T-helper 2 cell (primary cell): ENCODE measurements at places on chromosomes 1 and 21.

DNA sequence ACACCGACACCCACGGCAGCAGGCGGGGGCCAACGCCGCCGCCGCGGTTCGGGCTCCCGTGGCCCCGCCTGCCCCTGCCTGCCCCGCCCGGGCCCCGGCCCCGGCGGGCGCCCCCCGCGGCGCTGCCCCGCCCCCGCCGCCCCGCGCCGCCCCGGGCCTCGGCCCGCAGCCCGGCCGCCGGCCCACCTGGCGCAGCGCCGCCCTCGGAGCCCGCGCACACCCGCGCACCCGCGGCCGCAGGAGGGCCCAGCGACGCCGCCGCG is at the start of gene WNT3A:
Gene WNT3A (plus strand): TSS at position 213 of the 263 bp plus-strand sequence. CDS start 131 bp downstream, outside the sequence.
- DNase-seq = no peak

- DNase-seq = no peak
These were observed 49.6 kb upstream of the HOOK1 start for GRCh38 chr1:59765011-59765730.

- no peak for DNase-seq
These were observed 2.5 kb downstream of the ABCA4 start for GRCh38 chr1:94118471-94118870.

DNA sequence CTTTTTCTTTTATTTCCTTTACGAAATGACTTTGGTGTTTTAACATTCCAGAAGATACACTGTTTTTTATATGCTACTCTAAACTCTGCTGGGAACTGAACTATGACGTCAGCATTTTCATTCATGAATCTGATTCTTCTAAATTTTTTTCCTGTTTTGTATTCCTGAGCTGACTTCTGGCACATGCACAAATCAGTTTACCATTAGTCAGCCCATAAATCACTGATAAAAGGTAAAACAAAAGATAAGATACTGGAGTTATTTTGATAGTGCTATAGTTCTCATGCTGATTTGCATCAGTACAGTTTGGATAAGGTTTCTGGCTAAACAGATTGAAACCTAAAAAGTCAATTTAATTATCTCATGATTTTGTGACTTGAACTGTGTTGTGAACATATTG is 10.4 kb downstream of the CAMTA1 start:
- DNase-seq = no peak

GRCh38 chr1:233327651-233328141 is at the start of gene MAP3K21:
MAP3K21 (plus strand) TSS chr1:233327724; CDS start chr1:233328029, 305 bp downstream.
- DNase-seq = no peak

- DNase-seq = no peak
These were observed 203.6 kb downstream of the PCP4 start for GRCh38 chr21:40070871-40071270.

- DNase-seq = no peak
These were observed 103.9 kb upstream of the SLC2A1 start for GRCh38 chr1:43062527-43063095.

DNA sequence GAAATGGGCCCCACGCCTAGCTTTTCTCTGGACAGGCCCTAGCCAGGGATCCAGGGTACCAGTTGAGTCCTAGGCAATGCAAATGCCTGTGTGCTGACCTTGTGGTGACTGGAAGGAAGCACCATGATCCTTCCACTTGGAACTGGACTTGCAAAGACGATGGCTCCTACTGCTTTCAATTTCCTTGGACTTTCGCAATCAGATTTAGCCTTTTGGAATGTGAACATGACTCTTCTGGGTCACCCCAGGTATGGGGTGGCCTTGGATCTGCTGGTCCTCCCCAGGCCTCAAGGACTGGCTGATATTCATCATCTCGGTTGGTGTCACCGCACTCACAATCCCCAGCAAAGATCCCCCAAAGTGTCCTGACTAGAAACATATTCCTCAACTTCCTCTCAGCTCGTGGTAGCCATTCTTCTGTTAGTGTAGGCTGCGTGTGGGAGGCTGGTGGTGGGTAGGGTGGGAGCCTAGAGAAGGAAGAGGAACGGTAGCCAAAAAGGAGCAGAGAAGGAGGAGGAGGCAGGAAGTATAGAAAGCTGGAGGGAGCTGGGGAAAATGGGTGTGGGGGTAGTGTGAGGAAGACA is 130.5 kb downstream of the PPIAL4G start:
- DNase-seq = no peak

- DNase-seq = no peak
These were observed 331.6 kb upstream of the BRINP3 start for GRCh38 chr1:190809312-190809711.

DNA sequence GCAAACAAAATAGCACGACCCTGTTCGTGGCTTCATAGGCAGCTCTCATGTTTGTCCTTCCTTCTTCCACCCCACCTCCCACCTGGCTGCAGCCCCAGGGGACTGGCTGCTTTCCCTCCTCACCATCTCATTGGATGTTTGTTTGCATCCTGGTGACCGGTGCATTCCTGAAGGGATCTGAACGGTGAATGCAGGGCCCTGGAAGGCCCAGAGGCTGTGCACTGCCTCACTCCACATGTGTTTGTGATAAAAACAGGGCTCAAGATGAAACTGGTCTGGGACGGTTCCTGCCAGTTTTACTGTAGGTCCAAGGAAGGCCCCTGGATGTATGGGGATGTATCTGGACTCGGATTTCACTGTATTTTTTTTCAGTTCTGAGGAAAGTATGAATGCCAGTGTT is 42.8 kb downstream of the CNN3 start:
- no peak for DNase-seq

- DNase-seq = no peak
These were observed 17.1 kb upstream of the SCMH1 start for GRCh38 chr1:41259221-41259620.

DNA sequence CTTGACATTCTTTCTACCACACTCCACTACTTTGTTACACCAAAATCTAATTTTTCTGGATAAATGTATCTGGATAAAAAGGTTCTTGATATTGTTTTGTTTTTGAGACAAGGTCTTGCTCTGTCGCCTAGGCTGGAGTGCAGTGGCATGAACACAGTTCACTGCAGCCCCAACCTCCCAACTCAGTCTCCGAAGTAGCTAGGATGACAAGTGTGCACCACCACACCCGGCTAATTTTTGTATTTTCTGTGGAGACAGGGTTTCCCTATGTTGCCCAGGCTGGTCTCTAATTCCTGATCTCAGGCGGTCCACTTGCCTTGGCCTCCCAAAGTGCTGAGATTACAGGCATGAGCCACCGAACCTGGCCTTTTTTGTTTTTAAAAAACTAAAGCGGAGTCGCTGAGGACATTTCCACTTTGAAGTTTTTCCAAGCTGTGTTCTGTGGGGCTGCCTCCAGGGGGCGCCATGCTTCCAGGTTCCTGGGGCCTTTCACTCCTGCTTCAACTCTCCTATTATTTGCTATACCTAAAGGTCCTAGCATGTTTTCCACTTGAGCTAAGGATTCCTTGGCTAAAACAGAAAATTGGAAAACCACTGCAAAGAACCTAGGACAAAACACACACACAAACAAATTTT is 14.1 kb upstream of the NCMAP start:
- no peak for DNase-seq

DNA sequence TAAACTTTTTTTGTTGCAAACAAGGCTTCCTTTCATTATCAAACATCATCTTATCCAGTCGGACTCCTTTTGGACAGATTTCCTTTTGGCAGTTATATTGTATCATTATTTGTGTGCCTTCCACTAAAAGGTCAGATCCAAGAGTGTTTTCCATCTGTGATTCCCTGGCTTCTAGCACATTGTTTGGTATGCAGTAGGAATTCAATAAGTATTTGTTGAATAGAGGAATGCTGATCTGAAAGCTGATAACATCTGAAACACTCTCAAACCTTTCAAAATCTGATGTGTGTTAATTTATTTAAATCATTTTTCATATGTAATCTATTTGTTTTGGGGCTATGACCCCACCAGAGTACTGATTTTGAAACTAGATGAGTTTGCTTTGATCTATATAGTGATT is 39.0 kb downstream of the NDC1 start:
- no peak for DNase-seq

DNA sequence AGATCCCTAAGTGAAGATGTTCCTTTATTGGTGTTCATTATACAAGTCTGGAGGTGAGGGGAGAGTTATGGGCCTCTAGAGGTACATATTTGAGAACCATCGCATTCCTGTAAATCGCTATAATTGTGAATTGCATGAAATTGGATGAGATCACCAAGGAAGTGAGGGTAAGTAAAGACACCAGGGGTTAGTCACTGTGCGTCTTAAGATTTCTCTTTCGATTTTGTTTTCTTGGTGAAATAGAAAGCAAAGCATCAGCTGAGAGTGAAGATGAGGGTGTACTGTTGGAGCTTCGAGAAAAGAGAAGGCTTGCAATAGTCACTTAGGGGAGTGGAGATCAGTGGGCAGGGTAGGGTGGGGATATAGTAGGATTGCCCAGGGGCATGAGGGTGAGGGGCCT is 82.1 kb downstream of the RAVER2 start:
- DNase-seq = no peak

- no peak for DNase-seq
These were observed 23.3 kb upstream of the C1orf105 start for GRCh38 chr1:172397221-172397620.

DNA sequence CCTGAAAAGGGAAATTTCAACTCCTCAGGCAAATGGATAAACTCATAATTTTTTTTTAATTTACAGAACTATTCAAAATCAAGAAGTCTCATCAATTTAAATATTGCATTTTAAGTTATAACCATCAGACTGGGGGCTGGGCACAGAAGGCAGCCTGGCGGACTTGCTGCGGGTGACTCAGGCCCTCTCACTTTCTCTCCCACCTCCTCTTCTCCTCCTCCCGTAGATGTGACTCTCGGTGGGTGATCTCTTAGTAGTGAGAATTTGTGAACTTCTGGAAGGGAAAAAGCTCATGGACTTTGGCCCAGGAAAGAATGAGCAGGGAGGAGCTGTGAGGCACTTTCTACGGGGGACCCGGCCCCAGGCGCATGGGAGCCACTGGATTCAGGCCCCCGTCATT is 32.9 kb downstream of the CLIC6 start:
- no peak for DNase-seq

- no peak for DNase-seq
These were observed 82.2 kb upstream of the DIRAS3 start for GRCh38 chr1:68132426-68133130.

- no peak for DNase-seq
These were observed 54.6 kb upstream of the DPT start for GRCh38 chr1:168783458-168784210.

- DNase-seq = no peak
These were observed 67.1 kb upstream of the LRRN2 start for GRCh38 chr1:204752688-204753040.

GRCh38 chr1:232792949-232793348 is 12.3 kb upstream of the MAP10 start:
- DNase-seq = no peak

DNA sequence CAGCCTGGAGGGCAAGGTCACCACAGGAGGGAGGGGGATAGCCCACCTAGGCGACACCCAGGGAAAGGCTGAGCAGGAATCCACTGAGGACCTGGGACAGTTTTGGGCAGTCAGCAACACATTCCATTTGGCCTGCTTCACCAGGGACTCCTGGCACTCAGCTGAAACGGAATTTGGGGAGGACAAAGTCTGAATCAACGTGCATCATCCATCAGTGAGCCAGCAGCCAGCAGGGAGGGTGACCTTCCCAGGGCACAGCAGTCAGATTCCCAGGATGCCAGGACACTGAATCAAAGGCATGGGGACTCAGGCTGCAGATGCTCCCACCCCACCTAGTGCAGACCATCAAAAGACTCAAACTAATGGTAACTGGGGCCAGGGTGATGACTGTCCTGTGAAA is 4.6 kb downstream of the SH3BP5L start:
- no peak for DNase-seq

DNA sequence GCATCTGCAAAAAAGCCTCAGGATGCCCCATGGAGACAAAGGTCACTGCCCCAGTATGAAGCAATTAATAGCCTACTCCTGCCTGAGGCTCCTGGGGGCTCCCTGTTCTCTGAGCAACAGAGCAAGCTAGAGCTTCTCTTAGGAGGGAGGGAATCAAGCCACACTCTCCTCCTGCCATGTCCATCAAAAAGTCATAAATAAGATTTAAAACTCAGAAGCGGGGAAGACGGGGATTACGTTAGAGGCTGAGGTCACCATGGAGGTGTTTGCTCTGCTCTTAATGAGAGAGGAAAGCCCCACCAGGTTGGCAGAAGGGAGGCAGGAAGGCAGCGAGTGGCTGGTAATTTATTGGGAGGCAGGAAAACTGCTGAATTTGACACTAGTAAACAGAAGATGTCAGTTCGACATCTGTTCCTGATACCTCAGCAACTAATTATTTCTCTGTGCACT is 98.4 kb upstream of the TNR start:
- no peak for DNase-seq

DNA sequence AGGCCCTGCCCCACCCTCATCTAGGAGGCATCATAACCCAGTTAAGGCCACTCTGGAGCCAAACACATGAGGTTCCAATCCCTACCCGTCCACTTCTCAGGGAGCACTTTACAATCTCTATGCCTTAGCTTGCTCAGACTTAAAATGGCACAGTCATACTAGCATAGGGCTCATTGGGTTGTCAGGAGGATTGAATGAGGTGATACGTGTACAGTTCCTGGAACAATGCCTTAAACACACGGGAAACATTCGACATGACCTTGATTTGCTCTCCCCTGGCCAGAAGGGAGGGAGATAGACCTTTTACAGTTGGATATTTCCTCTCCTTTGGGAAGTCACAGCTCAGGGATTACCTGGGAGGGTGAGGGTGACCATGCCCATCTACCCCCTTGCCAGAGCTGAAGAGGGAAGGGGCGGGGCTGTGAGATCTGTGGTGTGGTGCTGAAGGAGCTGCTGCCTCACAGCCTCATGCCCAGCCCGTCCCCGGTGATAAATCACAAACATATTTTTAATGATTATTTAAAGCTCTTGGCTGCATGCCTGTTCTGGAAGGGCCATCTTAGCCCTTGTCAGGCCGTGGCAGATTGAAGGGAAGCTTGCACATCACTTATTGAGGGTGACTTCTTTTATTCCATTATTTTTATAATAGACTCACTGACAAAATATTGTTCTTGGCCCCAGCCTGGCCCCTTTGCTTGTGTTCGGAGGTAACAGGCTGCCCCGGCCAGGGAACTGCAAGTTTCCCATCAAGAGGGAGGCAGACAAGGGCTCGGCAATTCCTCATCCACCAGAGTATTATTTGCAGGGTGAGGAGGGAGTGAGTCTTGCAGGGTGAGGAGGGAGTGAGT is 83.4 kb downstream of the FOXD2 start:
- no peak for DNase-seq

GRCh38 chr1:61109158-61109557 is 26.8 kb downstream of the NFIA start:
- no peak for DNase-seq
